Fibroblast of lung (primary cell): ENCODE measurements at places on chromosomes 2 and 18.

DNA sequence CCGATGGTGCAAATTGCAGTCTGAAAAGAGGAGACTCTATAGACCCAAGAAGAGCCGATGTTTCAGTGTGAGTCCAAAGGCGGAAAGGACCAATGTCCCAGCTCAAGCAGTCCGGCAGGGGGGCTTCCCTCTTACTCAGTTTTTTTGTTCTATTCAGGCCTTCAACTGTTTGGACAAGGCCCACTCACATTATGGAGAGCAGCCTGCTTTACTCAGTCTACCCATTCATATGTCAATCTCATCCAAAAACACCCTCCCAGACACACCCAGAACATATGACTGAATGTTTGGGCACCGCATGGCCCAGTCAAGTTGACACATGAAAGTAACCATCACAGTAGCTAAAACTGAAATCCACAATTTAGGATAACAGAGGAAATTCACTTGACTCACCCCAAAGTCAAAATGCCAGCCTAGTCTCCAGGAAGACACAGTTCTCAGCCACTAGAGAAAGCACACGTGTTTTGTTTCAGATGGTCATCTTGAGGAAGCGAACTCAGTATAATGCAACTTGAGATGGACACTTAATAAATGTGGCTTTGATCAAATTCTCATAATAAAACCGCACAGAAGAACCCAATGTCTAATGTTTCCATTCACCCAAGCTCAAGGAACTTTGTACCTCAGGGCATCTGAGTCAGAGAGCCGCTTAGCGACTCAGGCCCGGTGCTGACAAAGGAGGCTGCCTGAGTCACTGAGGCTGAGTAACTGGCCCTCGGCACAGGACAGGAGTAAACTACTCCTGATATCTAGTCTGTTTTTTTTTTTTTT lies 2.4 kb downstream of the FHL2 start:
- peak; percentile 97 for DNase-seq

DNA sequence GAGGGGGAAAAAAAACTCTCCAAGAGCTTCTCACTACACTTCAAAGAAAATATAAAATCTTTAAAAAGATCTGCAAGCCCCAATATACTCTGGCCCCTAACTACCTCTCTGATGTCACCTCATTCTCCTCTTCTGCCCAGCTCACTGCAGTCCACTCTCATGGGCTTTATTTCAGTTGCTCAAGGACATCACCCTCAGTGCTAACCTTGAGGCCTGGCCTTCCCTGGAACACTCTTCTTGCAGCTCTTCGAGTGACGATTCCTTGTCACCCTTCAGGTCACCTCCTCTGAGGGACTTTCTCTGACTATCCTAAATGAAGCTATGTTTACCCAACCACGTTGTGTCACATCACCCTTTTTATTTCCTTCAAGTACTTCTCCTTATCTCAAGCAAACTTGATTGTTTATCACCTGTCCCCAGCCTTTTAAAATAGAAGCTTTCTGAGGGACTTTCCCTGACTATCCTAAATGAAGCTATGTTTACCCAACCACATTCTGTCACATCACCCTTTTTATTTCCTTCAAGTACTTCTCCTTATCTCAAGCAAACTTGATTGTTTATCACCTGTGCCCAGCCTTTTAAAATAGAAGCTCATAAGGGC lies 10.4 kb downstream of the RTTN start:
- no peak for DNase-seq

DNA sequence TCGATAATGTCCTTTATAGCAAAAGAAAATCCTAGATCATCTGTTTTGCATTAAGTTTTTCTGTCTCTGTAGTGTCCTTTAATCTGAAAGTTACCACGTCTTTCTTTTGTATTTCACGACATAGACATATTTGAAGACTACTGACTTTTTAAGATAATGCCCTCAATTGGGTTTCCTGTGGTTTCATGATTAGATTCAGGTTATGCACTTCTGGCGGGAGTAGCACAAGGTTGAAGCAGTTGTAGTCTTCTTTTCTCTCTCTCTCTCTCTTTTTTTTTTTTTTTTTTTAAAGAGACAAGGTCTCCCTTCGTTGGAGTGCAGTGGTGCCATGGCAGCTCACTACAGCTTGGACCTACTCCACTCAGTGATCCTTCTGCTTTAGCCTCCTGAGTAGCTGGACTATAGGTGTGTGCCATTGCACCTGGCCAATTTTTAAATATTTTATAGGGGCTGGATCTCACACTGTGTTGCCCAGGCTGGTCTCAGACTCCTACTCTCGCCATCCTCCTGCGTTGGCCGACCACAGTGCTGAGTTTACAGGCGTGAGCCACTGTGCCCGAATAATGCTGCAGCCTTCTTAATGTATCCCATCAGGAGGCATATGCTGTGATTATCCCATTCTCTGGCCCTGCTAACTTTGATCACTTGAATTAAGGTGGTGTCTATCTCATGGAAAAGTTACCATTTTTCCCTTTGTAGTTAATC lies 3.9 kb downstream of the INPP4A start:
- no peak for DNase-seq

GRCh38 chr2:57022496-57022895 lies 838.7 kb downstream of the CCDC85A start:
- peak; percentile 1 for DNase-seq

GRCh38 chr2:774436-774835 lies 97.2 kb upstream of the TMEM18 start:
- no peak for DNase-seq

DNA sequence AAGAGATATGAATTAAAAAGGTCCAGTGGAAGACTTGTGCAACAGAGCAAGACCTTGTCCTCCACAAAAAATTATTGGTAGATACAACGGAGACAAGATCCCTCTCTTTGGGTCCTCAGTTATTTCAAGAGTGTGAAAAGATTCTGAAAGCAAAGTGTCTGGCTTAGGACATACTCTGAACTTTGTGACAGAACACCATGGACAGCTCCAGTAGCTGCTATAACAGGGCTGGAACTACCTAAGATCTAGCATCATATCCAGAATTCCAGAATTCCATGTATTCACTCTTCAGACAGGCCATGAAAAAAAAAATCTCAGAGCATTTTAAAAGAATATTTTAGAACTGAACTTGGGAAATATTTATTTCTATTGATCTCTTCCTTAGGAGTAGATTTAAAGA lies 74.8 kb upstream of the ZBTB14 start:
- DNase-seq = peak; percentile 14

DNA sequence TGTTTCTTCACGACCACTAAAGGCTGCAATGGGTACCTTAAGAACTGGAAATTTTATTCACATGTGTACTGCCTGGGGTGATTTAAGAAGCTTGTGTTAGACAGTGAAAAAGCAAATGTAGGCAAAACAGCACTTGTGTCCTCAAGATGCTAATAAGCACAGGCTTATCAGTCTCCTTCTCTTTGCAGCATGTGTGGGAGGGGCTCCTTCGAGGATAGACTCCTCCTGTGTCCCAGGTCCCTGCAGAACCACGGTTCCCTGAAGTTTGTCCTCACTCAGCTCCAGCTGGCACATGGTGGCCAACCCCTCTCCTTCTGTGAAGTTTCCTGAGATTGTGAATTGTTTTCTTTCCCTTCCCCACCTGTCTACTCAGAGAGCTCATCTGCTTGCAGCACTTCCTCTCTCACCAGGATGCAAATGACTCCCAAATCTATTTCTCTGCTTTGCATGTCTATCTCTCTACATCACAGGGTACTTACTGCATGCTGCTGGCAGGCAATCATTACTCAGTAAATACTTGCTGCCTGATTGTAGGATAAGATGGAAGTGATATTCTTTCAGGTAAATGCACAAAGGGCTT lies 589.6 kb upstream of the KLHL29 start:
- no peak for DNase-seq

DNA sequence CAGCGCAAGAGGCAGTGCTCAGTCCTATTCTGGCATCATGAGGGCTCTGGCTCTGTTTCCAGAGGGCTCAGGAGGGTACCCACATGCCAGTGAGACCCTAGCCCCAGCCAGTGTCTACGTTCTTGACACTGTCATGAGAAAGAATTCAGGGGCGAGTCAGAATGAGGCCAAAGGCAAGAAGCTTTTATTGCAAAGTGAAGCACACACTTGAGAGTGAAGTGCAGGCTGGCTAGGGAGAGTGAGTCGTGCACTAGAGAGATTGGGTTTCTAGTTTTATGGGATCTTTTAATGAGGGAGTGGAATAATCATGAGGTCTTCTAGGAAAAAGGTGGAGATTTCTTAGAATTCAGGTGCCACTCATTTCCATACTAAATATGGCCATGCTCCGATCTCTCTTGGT lies 164.1 kb downstream of the DCDC2C start:
- DNase-seq = no peak

DNA sequence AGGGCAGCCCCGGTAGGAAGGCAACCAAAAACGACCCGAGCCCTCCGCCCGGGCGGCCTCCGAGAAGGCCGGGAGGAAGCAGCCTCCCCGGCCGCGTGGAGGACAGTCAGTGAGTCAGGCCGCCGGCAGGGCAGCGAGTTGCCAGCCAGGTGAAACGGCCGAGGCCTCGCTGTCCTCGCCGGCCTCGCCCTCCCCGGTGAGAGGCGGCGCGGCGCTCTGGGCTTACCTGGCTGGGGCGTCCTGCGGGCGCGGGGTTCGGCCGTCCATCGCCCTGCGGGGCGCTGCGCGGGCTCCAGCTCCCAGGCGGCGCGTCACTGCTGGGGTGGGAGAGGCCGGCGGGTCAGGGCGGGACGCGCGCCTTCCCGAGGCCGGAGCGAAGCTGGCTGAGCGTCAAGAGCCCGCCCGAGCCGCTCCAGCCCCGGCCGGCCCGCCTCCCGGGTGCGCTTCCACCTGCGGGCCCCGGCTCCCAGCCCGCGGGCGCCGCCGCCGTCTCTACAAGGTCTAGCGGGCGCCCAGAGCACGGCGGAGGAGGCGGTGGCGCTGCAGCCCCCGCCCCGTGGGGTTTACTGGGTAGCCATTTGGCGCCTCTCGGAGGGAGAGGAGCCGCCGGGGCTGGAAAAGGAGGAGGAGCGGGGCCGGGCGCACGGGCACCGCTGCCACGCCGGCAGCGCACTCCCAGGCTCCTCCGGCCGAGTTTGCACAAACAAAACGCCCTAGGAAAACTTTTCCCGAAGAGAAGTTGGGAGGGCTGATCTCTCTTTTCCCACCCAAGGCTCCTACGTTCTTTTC lies 499 bp downstream of the COBLL1 start:
- DNase-seq = peak; percentile 71

DNA sequence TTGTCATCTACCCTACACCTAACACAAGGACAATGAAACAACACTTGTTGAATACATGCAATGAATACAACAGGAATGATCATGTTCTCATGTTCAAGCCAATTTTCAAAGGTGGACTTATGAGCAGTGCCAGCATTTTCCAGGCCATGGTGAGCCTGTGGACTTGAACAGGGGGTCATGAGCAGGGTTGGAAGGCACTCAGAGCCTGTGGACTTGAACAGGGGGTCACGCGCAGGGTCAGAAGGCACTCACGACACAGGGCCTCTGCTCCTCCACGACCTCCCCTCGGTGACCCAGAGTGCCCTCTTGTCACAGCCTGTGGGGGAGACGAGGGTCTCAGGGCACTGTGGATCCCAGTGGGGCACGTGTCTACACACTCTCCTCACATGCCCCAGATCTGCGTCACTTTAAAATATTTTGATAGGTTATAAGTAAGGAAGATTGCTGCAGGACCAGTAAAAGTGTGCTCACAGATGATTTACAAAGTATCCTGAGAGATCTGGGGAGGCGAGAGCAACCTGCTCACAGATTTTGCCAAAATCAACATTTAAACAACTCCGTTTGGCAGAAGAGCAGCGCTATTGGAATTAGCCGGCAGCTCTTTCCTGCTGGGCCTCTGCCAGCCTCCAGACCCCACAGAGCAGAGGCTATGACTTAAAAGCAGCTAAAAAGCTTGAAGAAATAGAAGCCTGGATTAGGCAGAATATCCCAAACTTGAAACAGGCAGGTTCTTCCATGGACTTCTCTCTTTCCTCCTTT lies 121.9 kb downstream of the TMEM18 start:
- DNase-seq = no peak

GRCh38 chr2:11357428-11357972 lies 13.1 kb upstream of the ROCK2 start:
- DNase-seq = peak; percentile 52

- DNase-seq = peak; percentile 77
Observed at GRCh38 chr2:47089083-47089464, 66.0 kb downstream of the STPG4 start.

DNA sequence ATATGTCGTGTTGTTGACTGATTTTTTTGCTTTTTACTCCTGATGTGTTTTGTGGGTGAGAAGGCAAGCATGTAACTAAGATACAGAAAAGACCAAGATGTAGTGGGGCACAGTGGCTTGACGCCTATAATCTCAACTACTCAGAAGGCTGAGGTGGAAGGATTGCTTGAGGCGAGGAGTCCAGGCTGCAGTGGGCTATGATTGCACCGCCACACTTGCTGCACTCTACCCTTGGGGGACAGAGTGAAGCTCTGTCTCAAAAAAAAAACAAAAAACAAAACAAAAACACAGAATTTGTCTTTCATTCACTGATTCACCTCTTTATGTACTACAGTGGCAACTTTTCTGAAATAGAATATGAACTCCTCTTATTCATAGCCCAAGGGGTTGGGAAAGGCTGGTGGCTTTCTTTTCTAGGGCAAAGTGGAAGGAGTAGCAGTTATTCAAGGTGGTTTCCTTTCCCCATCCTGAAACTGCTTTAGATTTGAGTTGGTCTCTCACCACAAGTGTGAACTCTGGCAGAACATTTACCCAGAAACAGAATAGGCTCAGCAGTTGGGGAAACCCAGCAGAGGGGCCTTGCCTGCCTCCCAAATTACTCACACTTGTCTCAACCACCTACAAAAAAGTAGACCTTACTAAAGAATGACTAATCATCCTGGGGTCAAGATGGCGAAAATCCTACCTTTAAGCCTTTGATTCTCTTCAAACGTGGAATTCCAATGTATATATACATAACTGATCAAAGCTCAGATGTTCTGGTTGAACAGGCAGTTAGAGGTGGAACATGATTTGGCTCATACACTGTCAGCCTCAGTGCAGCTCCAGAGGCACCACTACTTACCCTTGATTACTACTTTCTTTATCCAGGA lies 6.5 kb downstream of the TANK start:
- peak; percentile 71 for DNase-seq

GRCh38 chr2:181306785-181307184 lies 150.4 kb upstream of the ITGA4 start:
- peak; percentile 3 for DNase-seq

DNA sequence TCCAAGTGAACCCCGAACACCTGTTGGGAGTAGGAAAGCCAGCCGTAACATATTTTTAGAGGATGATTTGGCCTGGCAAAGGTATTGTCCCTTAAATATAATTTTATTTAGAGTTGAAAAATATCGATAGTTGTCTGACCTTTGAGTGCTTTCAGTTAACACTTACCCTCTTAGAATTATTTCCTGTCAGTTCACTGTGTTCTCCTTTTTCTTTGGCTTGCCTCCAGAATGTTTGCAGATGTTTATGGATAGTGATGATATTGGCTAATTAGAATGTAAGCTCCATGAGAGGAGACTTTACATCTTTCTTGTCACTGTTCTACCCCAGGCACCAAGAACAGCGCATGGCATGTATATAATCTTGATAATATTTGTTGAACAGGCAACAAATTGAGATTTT lies 19.8 kb downstream of the PIKFYVE start:
- no peak for DNase-seq

DNA sequence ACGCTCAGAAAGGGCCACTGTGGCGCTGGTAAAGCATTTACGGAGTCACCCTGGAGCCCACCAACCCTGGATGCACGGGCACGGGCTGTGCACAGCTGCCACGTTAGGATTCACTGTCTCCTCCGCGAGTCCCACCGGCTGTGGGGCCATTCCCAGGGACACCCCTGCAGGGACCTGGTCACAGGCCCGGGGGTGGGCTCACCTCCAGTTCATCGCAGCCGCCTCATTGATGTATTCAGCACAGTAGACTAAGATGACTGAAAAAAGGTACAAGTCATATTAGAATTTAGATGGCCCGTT lies 4.7 kb downstream of the TMEM18 start:
- no peak for DNase-seq

GRCh38 chr2:23158306-23158705 lies 226.7 kb upstream of the KLHL29 start:
- no peak for DNase-seq
